ENCODE measurements at places on chromosomes 5 and 9. TPM values are rescaled to one million over a fixed set of nuclear protein-coding genes. Genes with fewer than 3 reads are reported as not detected.

Gene DMRT1
- total RNA-seq, result 0.91 TPM

Gene LHFPL2
- total RNA-seq, result 3.4 TPM

GRCh38 chr9:138065287-138065686 is 187.7 kb downstream of the CACNA1B start:
- no peak for DNase-seq

DNA sequence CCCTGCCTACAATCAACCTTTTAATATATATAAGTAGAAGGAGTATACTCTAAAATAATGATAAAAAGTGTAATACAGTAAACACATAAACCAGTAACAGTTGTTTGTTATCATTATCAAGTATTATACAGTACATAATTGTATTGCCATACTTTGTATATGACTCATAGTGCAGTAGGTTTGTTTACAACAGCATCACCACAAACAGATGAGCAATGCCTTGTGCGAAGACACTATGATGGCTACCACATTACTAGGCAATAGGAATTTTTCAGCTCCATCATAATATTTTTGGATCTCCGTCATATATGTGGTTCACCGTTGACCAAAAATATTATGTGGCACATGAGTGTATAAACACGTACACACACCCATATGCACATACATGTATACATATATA is 69.7 kb upstream of the APC start:
- DNase-seq, result no peak

DNA sequence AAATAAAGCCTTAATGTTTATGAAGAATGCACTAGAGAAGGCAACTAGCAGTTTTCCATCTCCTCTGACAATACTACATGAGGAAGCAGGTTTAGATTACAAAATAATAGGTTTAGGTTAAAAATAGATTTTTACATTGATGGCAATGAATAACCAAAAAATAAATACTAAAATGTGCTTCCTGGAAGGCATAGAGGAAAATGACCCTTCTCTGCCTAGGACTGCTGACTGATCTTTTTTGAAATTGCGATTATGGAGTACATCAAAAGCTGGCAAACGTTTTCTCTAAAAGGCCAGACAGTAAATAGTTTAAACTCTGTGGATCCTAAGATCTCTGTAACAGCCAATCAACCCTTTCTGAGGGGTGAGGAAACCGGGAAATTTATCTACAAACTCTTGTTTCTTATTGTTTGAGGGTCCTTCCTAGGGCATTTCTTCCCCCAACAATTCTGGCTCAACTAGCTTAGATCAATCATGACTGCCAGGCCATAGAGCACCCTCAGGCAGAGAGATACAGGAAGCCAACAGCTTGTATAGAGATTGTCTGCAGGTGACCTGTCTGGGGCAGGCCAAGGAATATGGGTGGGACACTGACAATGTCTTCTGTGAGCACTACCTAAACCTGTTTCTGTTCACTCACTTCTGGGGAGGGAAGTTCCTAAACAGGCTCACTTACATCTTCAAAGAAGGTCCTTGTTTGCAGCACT is 67.3 kb downstream of the MROH2B start:
- no peak for DNase-seq
